ENCODE measurements at places on chromosomes 2 and 18.

DNA sequence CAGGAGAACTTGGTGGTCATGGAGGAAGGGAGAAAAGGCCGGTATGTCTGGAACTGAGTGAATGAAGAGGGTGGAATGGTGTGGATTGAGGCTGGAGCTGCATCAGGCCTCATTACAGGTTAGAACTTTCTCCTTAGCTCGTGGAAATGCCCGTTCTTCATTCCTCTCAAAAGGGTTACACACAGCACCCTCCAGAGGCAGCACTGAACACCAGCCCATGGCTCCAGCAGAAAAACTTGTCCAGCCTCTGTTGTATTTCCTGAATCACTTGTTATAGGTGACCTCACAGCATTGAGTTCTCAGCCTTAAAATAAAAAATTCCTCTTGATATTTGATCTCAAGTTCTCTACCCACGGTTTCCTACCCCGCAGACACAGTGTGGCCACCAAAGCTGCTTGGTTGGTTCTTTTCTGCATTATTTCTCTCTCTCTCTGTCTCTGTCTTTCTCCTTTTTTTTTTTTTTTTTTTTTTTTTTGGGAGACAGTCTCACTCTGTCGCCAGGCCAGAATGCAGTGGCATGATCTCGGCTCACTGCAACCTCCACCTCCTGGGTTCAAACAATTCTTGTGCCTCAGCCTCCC lies 89.6 kb downstream of the ITGB1BP1 start:
- DNase-seq = no peak

DNA sequence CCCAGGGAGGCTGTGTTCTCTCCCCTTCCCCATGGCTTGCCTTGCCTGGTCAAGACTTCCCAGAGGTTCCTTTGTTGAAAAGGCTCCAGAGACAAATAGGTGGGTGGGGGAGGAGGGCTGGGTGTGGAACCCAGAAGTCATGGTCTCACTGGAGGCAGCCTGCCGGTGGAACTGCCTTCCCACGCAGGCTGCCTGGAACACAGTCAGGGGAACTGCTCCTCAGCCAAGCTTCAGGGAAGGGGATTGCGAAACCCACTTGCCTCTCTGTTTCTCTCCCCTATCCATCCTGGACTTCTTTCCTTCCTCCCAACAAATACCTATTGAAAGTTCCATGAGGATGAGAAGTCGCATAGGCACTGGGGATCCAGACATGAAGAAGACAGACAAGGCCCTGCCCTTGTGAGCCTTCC lies 31.6 kb downstream of the MARCO start:
- DNase-seq = no peak

DNA sequence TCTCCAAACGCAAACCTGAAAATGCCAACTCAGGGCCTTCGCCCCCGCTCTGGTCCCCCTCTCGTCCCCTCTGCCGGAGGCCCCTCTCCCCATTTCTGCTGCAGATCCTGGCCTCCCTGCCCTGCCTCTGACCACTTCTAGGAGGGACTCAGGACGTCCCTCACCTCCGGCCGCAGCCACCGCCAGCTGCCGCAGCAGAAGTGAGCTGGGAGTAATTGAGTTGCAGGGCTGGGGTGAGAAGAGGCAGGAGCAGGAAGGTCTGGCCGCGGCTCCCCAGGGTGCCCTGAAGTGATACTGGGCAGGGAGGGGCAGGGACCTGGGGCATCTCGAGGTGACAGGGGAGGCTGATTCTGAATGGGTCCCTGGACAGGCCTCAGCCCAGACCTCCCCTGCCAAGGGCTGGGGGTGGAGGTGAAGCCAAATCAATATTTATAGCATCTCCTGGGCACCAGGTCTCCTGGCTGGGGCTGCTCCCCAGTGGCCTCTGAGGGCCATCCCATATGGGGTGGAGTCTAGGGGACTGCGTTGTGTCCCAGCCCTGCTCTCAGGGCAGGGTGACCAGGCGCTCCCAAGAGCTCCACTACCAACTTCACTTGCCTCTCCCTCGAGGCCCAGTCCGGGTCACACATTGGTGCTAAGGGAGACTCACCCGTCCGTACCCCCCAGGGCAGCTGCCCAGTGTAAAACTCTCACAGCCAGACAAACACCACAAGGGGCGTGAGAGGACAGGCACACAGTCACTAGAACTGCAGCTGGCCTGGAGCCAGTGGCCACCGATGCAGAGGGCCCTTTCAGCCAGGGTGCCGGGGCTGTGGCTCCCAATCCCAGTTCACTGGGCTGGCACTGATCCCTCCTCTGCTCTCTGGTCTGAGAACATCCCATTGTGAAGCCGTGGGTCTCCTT lies 33.0 kb downstream of the KCNIP3 start:
- no peak for DNase-seq

GRCh38 chr2:109340381-109340780 lies 211.4 kb downstream of the SH3RF3 start:
- no peak for DNase-seq

- no peak for DNase-seq
Measured at GRCh38 chr2:42613281-42614064, 45.0 kb downstream of the MTA3 start.

GRCh38 chr2:134737671-134738070 lies 18.9 kb upstream of the TMEM163 start:
- no peak for DNase-seq

GRCh38 chr2:191051177-191051576 lies 37.2 kb upstream of the STAT1 start:
- DNase-seq = no peak

DNA sequence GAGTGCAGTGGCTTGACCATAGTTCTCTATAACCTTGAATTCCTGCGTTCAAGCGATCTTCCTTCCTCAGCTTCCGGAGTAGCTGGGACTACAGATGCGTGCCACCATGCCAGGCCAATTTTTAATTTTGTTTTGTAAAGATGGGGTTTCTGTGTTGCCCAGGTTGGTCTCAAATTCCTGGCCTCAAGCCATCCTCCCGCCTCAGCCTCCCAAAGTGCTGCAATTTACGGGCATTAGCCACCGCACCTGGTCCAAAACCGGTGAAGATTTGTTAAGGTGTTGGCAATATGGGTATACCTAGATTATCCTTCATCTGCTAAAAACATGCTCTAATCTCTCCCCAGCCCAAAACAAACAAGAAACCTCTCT lies 1.3 kb upstream of the EIF2AK3 start:
- DNase-seq = no peak

GRCh38 chr18:20988726-20989125 lies 122.9 kb downstream of the ROCK1 start:
- DNase-seq = no peak

- no peak for DNase-seq
Measured at GRCh38 chr2:48982887-48983435, 171.4 kb downstream of the FSHR start.

All from hematopoietic multipotent progenitor cell treated with erythropoietin and hydrocortisone succinate and interleukin-3 and kit ligand, for 17 days (in vitro differentiated cells).